ENCODE measurements at places on chromosomes 2 and 18.

DNA sequence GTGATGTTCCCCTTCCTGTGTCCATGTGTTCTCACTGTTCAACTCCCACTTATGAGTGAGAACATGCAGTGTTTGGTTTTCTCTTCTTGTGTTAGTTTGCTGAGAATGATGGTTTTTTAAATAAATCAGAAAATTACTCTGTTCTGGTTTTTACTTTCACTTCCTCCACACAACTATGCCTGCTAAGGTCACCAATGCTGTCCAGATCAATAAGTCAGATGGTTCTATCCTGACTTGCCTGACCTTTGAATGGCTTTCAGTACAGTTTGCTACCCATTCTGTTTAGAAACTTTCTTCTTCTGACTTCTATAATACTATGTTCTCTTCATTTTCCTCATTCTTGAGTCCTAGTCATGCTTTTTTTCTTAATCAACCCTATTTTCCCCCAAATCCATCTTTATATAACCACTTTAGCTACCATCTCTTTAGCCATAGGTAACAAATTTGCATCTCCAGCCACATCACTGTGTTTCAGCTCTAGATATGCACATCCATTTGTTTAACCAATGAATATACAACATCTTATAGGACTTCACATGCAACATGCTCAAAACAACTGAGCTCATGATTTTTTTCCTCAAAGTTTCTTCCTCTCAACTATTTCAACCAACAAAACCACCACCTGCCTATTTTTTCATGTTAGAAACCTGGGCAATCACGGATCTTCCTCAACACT, 58.8 kb upstream of the SLC38A11 start:
- no peak for DNase-seq

DNA sequence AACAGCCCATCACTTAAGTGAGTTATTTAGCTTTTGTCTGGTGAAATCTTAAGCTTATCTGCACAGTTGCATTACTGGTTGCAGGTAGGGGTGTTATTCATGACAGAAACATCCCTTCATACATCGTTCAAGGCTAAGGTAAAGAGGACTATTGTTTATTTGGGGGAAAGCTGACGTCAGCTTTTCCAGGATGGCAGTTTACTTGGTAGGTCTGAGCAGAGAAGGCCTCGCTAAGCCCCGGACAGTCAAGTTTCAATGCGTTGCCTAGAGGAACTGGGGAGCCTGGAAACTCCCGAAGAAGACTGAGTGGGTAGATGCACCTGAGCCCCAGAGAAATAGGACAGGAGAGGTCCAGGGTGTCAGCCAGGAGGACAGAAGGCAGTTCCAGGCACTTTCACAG, 2.2 kb downstream of the RNU4ATAC start:
- no peak for DNase-seq

- DNase-seq = peak; percentile 71
These were observed 84.8 kb upstream of the XIRP2 start for GRCh38 chr2:166803373-166804000.

DNA sequence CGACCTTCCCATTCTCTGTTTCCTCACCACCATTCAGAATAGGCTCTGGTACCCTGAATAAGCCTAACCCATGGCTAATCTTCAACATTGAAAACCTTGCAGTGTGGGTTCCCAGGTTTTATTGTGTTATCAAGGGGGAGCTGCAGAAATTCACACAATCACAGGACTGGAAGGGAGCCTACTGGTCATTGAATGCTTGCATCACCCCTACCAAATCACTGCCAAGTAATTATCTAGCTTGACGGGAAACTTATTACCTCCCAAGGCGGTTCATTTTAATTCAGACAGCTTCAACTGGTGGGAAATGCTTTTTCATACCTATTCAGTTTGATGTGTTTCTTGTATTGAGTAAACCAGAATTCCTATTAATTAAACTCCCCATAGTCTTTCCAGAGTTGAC, 33.6 kb upstream of the EFEMP1 start:
- no peak for DNase-seq

DNA sequence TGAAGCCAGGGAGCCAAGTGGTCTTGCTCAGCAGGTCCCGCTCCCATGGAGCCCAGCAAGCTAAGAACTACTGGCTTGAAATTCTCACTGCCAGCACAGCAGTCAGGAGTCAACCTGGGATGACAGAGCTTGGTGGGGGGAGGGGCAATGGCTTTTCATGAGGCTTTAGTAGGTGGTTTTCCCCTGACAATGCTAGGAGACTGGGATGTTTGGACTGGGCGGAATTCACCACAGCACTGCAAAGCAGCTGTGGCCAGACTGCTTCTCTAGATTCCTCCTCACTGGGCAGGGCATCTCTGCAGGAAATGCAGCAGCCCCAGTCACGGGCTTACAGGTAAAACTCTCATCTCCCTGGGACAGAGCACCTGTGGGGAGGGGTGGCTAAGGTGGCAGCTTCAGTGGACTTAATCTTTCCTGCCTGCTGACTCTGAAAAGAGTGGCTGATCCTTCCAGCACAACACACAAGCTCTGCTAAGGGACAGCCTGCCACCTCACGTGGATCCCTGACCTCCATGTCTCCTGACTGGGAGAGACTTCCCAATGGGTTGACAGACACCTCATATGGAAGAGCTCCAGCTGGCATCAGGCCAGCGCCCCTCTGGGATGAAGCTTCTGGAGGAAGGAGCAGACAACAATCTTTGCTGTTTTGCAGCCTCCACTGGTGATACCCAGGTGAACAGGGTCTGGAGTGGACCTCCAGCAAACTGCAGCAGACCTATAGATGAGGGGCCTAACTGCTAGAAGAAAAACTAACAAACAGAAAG, 349.7 kb upstream of the ST6GAL2 start:
- DNase-seq = no peak

GRCh38 chr2:12750166-12750905, 33.6 kb downstream of the TRIB2 start:
- DNase-seq = peak; percentile 64

DNA sequence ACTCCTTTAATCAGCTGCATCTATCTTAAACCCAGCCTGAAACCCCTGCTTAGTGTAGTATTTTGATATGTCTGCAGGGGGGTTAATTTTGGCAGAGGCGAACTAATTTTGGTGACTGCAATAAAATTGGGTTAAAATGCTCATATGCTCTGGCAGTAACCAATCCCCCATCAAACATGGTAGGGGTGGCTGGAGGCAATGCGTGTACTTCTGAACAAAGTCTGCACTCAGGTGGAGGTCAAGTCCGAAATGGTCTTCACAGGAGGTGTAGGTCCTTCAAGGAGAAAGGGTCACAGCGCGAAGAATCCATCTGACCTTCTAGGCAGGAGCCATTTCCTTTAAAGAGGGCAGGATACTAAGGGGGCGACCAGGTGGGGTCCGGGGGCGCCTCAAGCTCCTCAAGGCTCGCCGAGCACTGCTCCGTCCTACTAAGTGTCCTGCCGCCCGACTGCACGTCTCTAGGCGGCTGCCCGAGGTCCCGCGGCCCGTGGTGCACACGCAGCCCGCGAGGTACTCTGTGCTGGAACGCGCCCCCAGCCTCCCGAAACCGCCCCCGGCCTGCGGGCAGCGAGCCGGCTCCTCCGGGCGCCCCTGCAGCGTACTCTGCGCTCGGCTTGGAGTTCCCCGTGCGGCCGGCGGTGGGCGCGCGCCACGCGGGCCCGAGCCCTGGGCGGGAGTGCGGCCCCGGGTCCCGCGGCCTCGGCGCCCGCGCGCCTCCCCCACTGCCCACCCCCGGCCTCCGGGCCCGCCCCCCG, 1.7 kb upstream of the LDLRAD4 start:
- peak; percentile 33 for DNase-seq

DNA sequence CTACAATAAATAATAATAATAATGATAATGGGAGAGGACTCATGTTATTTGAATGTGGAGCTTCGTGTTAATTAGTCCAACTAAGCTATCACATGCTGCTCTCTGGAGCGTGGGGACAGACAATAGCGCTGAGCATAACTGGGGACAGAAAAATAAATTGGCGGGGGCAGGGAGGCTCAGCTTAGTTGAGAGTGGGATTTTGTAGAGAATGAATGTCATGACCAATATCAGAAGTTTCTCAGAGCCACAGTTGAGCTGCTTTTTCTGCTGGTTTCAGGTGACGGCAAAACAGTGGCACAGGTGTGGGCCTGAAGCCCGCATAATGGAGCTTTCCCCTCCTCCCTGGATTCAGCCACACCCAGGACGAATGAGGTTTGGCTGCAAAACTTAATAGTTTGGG, 111.1 kb upstream of the CAB39 start:
- DNase-seq = no peak

- no peak for DNase-seq
These were observed 4.2 kb upstream of the AP1S3 start for GRCh38 chr2:223841436-223842190.

DNA sequence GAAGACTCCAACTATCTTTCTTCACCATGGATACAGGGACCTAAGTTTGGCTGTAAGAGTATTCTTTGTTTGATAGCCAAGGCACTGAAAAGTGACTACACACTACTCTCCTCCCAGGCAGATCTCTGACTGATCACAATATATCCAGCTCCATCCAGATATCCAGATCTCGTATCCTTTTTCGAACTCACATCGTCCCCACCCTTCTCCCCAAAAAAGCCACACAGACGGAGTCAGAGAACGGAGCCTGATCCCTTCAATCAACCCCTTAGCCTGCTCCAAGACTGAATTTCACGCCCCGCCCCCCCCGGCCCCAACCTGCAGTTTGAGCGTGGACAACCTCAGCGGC, 533 bp downstream of the DHX57 start:
- DNase-seq = no peak

GRCh38 chr2:176781570-176782217, 430.9 kb upstream of the HNRNPA3 start:
- peak; percentile 28 for DNase-seq

GRCh38 chr2:71919708-71920107, 228.0 kb downstream of the CYP26B1 start:
- no peak for DNase-seq

All from OCI-M1 (cell line).